Stromal cell of bone marrow (primary cell): ENCODE measurements at places on chromosomes 6 and 20.
A peak's percentile ranks its signal among the peaks of the same experiment; 100 is the strongest.

DNA sequence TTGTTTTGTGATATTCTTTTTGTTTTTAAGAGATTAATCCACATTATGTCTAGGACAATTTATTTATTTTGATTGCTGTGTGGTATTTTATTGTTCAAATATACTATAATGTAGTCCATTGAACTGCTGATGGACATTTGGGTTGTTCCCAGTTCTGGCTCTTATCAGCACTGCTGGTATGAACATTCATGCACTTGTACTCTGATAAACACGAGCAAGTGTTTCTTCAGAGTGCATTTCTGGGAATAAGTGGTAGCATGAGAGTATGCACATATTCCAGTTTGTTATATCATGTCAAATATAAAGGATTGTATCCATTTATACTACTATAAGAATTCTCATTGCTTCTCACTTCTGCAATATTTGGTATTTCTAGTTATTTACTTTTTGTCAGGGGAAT, 7.1 kb downstream of the CALHM6 start:
- no peak for DNase-seq

GRCh38 chr6:13473768-13474165, 13.6 kb downstream of the GFOD1 start:
- DNase-seq: no peak

GRCh38 chr20:50717974-50718761, 13.2 kb upstream of the PARD6B start:
- DNase-seq: no peak

GRCh38 chr6:97849390-97849789, 566.4 kb upstream of the MMS22L start:
- no peak for DNase-seq

DNA sequence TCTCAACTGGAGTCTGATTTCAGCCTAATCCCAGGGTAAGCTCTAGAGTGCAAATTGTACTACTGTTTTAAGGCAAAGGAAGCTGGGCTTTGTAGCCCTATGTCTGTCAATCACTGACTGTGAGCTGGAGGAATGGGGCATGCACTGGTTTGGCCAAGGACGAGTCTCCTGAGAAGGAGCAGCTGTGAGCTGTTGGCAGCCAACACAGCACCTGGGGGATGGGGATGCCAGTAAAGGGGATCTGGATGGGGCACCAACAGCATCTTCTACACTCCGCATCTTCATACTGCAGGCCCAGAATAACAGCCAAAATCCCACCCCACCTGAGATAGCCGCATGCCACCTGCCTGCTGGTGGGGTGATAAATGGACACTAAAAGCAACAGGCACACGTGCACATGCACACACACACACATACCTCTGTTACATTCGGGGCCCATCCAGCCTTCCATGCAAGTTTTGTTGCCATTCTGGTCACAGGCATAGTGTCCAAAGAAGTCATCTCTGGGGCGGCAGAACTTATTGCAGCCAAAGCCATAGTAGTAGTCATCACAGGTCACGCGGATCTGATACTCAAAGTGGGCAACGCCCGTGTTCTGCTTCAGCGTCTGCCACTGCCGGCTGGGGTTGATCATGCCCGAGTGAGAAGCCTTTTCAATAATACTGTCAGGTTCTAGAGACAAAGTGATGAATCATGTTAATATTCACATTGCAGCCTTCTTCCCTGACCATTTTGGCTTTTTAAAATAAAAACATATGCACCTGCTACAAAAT, 15.6 kb downstream of the JAG1 start:
- no peak for DNase-seq

DNA sequence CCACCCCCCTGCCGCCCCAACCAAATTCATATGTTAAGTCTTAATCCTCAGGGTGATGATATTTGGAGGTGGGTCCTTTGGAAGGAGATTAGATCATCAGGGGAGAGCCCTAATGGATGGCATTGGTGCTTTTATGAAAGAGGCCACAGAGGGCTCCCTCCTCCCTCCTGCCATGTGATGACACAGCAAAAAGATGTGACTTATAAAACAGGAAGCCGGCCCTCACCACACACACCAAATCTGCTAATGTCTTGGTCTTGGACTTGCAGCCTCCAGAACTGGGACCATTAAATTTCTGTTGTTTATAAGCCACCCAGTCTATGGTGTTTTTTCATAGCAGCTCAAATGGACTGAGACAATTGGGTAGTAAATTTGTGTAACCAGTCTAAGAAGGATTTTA, 176.3 kb downstream of the ADGRG6 start:
- DNase-seq: peak; percentile 17

DNA sequence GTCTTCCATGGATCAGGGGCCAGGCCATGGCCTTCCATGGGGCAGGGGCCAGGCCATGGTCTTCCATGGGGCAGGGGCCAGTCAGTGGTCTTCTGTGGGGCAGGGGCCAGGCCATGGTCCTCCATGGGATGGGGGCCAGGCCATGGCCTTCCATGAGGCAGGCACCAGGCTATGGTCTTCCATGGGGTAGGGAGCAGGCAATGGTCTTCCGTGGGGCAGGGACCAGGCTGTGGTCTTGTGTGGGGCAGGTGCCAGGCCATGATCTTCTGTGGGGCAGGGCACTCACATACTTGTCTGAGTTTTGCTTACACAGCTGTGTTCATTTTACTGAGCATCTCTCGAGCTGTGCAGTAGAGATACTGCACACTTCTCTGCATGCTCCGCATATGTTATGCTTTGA, 57.3 kb upstream of the THBS2 start:
- DNase-seq: no peak

DNA sequence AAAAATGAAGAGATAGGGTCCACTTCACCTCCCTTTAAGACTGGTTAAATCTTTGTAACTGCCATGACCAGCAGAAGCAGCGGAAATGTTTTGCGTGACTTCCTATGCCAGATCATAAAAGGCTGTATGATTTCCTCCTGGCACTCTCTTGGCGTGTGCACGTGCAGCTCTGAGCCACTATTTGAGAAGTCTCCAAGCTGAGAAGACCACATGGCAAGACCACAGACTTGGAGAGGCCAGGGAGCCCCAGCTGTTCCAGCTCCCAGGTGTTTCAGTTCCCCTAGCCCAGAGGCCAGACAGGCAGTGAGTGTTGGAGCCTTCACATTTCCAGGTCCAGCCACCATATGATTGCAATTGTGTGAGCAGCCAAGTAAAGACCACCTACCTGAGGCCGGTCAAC, 259.3 kb upstream of the RIN2 start:
- no peak for DNase-seq

- DNase-seq: no peak
These were observed 5.7 kb downstream of the QKI start for GRCh38 chr6:163420289-163420614.

GRCh38 chr6:36937896-36938295, 16.6 kb upstream of the PI16 start:
- no peak for DNase-seq

GRCh38 chr6:47592131-47592840, 106.1 kb upstream of the ADGRF4 start:
- no peak for DNase-seq

- DNase-seq: no peak
These were observed 21.8 kb upstream of the LY86 start for GRCh38 chr6:6566766-6567165.

DNA sequence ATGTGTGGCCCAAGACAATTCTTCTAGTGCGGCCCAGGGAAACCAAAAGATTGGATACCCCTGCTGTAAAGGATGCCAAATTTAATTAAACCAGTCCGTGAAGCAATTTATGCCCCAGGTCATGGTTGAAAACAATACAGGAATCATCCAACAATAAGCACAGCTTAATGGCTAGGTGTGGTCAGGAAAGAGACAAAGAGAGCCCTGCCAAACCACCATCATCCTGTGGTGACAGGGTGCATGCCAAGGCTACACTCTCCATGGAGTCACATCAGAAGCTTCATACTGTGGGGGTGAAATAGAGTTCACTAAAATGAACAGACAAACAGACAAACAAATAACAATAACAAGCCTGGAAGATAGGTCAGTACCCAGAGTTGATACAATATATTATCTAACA, 62.7 kb downstream of the DZANK1 start:
- no peak for DNase-seq

- DNase-seq: no peak
These were observed 12.8 kb downstream of the BHLHE23 start for GRCh38 chr20:62993856-62994494.

DNA sequence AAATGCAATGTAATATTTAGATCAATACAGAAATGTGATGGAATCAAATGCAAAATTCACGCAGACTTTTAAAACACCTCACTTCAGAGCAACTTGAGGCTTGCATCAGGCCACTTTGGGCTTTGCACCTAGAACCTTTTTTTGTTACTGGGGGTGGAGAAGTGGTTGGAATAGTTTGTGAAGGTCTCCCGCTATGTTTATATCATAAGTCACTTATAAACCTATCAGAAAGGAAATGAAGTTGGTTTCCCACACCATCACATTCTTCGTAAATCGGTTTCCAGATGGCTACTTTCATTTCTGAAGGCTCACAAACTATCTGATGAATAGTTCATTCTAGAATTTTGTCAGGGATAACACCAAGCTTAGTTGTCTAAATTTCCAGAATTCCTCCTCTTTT, 74.8 kb downstream of the PKHD1 start:
- no peak for DNase-seq

DNA sequence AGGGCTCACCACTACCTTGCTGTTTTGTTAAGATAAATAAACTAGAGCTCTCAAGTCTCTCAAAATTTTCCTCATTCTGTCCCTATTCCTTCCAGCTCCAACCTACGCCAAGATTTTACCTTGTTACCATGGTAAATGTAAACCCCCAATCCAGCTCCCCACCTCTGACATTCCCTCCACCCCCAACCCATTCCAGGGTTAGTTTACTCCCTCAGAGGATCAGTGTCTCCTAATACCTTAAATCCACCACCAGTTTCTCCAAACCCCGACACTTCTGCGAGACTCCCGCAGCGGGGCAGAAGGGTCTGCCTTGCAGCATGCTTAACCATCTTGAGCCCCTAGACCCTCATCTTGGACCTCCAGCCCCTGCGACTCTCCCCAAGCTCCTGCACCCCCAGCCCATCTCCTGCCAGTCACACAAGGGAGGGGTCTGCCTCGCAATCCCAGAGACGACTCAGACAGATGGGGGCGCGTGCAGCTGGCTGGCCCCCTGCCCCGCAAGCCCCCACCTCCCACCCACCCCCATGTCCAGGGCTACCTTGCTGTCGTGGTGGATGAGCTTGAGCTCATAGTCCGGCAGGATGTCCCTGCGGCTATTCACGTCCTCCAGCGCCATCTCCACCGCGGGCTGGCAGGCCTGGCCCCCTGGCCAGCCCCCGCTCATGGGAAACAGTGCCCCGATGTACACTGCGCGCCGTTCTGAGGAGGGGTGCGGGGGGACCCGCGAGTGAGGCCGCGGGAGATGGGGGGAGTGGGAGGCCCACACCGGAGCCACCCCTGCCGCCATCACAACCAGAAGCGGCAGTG, 5.8 kb downstream of the GABBR1 start:
- no peak for DNase-seq

DNA sequence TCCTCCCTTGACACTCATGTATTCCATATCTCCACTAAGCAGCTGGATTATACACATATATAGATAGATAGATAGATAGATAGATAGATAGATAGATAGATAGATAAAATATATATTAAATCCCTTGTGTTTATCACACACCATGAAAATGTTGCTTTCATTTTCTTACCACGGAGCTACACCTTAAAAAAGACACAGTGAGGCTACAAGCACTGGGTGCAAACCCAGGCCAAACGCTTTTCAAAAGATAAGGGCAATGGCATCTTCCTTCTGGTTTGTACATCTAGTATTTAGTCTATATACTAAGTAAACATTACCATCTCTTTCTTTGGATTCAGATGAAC, 377.1 kb downstream of the ESR1 start:
- no peak for DNase-seq

GRCh38 chr6:141510803-141511202, 621.9 kb upstream of the GJE1 start:
- no peak for DNase-seq

DNA sequence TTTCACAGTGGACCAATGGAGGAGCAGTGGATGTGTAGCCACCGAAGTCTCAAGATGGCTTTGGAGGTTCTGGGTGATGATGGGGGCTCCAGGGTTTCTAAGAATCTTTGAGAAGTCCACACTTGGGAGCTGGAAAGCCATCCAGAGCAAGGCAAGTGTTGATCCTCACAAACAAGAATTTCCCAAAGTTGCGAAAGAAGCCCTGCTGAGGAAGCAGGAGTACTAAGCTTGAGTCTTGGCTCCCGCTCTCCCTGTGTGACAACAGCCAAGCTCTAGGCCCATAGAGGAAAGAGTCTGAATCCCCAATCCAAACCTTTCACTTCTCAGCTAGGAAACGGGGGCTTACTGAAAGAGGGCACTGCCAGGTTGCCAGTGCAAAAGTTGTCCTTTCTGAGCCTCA, 106.0 kb downstream of the EDN3 start:
- no peak for DNase-seq

DNA sequence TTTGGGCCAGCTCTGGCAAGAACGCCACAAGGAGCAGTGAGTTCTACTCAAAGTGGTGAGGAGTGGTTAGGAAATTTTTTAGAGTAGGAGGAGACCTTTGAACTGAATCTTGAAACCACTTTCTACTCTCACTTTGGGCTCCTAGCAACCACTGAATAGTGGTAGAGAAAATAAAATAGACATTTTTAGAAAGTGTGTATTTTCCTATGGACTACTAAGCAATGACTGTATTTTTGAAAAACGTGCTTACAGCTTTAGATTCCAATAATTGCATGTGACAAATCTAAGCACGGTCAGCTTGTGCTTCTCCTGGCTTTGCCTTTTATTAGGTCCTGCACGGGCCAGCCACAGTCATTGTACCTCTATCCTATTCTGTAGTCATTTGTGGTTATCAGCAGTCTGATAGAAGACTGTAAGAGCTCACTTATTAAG, 8.7 kb upstream of the IFNGR1 start:
- no peak for DNase-seq
